ENCODE measurements at places on chromosomes 4 and X.

DNA sequence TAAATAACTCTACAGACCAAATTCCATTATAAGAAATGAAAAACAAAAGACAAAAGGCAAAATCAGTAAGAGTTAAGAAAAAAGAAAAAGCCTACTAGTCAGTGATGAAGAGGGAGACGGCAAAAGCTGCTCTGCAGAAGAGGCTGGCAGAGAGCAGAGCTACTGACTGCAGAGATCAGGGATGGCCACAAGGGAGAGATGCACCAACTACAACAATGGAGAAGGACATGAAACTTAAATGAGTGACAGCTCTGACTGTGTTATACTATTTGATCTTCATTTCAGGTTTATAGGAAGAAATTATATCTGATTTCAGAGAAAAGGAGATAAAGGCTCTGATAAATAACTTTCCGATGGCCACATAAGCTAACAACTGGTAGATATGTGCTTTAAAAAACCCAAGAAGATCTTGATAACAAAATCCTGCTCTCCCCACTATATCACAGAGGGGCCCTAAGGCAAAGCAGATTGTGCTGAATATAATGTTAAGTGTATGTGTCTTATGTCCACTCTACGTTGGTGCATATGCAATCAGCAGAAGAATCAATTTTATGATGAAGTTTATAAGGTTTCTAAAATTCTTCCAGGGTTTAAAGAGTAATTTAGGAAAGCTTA lies 58.4 kb upstream of the COX18 start:
- DNase-seq = peak; percentile 29

DNA sequence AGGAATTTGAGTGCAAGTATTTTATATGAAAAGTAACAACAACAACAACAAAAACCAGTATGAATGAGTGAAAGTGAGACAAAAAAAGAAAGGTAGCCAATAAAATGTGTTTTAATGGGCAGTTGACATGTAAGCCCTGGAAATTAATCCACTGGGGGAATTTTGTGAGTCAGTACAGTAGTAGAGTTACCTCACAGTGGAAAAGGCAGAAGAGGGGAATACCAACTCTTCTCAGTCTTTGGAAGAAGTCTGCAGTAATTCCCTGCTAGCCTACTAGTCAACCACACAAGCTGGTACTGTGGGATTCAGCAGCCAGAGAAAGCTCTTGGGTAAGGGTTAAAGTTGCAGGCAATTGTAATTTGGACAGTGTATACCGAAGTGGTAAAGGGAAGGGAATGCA lies 76.3 kb upstream of the IL15 start:
- DNase-seq = no peak

GRCh38 chrX:2401201-2401589 lies 99.6 kb downstream of the DHRSX start:
- no peak for DNase-seq

DNA sequence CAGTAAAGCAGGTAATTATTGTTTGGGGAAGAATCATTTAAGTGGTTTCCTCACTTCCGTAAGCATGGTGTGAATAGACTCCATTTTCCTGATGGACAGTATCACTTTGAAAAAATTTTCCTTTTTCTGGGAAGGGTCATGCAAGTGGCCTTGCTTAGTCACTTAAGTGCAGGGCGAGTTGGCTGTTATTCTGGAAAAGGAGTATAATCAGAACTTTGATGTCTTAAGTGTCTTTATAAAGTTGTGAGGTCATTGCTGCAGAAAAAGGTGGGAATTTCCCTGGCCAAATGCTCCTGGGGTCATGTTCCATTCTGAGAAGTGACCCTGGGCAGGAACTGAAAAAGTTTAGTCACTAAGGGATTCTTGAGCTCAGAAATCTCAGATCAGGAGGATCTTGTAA lies 146.1 kb upstream of the OTUD4 start:
- no peak for DNase-seq

DNA sequence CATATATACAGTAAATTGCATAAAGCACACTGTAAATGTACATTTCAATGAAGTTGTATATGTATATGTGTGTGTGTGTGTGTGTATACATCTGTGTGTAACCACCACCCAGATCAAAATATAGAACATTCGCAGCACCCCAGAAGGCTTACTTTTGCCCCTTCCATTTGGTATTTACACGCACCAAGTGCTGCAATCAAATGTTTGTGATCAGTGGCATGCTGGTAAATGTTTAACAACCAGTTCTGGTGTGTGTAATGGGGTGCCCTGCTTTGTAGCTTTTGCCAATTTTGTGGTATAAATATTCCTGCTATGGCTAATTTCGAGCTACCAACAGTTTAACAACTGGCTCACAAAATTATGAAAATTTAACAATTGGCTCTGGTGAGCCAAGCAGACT lies 101.3 kb downstream of the RTL5 start:
- no peak for DNase-seq

- no peak for DNase-seq
These were observed 37.6 kb upstream of the GYPB start for GRCh38 chr4:144056800-144057199.

DNA sequence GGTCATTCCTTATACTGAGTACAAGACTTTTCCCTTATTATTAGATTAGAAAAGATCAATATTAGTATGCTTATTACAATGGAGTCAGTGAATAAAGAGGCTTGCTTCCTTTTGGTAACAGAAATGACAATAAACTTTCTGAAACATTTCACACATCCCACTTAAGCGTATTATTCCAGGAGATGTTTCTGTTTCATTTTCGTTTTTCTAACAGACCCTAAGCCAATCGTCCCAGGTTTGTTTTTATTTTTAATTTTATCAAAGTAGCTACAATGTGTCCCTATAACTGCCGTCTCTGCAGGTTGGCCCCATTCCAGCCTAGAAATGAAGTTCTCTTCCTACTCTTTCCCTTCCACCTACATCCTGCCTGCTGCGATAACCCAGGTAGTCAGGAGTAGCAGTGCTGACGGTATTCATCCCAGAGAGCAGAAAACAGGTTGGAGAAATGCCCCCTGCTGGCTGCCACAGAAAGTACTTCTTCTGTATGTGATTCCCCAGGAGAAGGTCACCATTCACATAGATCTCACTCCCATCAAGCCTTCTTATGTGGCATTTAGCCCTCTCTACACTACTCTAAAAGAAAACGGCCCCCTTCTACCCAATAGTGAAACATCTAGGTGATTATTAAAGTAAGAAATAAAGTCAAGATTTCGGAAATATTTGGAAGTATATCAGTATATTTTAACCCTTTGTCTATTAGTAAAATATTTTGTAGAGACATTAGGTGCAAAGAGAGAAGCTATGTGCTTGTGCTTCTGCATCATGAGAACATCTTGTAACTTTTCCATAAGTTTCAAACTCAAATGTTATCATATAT lies 40.4 kb downstream of the ENPEP start:
- DNase-seq = peak; percentile 73

GRCh38 chr4:7516773-7517144 lies 82.0 kb upstream of the PSAPL1 start:
- no peak for DNase-seq

- DNase-seq = no peak
These were observed 43.1 kb downstream of the SRPX2 start for GRCh38 chrX:100687128-100687527.

DNA sequence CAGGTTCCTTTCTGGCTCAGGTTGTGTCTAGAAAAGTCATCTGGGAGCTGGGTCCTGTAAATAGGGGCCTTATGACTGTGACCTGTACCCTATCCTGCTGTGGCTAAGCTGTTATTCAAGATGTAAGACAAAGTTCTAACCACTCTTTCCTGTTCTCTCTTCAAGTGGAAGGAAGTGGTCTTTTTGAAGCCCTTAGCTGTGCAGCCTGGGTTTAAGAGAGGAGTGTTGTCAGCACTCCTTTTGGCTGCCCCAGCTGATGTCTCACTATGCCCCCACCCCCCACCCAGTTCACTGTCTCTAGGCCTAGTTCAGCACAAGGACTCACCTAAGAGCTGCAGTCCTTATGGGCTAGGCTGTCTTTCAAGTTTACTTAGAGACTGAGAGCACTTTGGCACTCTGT lies 1069.5 kb downstream of the FAM133A start:
- DNase-seq = no peak

- DNase-seq = no peak
These were observed 33.3 kb upstream of the FAM47C start for GRCh38 chrX:36974911-36975310.

GRCh38 chr4:173332963-173333657 lies 1.0 kb downstream of the HMGB2 start:
- no peak for DNase-seq

GRCh38 chr4:164428561-164428960 lies 325.4 kb upstream of the SMIM31 start:
- no peak for DNase-seq

GRCh38 chr4:158314756-158315487 lies 104.6 kb downstream of the TMEM144 start:
- no peak for DNase-seq

DNA sequence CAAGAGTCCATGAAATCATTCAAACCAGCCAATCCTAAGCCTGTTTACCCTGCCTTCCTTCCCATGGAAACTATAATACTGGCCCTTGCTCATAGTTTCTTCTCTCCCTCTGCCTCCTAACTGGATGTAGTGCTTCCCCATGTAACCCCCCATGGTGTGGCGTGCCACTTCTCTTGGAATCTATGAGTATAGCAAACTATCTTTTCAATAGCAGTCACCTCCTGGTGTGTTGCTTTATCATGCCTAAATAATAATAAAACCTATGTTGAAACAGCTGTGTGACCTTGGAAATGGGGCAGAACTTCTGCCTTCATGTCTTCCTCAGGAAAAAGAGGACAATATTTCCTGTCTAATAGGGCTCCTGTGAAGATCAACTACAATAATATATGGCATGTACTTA lies 234.8 kb upstream of the EDNRA start:
- no peak for DNase-seq

DNA sequence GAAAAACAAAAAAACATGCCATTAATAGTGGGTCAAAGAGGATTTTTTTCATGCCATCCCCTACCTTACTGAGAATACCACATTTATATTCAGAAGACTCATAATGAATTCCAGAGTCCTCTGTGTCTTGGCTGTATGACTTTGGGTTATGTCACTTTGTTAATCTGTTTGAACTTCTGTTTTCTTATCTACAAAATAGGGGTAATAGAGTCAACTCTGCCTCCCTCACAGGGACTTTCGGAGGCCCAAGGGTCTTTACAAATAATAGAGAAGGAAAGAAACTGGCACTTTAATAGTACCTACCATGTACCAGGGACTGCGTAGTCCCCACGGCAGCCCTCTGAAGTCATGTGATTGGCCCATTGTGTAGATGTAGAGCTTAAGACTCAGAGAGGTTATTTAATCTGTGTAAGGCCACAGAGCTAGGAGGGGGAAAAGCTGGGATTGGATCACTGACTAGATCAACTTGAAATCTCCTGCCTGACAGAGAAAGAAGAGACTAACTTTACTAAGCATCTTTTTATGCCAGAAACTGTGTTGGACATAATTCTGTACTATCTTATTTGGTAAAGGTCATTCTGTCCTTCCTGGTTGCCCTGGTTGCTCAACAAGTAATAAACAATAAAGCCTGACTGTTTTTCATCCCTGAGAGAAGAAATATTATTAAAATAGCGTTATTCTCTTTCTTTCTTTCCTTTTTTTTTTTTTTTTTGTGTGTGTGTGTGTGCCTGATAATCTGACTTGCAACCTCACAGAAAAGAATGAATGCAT lies 59.6 kb downstream of the NFKB1 start:
- DNase-seq = no peak

DNA sequence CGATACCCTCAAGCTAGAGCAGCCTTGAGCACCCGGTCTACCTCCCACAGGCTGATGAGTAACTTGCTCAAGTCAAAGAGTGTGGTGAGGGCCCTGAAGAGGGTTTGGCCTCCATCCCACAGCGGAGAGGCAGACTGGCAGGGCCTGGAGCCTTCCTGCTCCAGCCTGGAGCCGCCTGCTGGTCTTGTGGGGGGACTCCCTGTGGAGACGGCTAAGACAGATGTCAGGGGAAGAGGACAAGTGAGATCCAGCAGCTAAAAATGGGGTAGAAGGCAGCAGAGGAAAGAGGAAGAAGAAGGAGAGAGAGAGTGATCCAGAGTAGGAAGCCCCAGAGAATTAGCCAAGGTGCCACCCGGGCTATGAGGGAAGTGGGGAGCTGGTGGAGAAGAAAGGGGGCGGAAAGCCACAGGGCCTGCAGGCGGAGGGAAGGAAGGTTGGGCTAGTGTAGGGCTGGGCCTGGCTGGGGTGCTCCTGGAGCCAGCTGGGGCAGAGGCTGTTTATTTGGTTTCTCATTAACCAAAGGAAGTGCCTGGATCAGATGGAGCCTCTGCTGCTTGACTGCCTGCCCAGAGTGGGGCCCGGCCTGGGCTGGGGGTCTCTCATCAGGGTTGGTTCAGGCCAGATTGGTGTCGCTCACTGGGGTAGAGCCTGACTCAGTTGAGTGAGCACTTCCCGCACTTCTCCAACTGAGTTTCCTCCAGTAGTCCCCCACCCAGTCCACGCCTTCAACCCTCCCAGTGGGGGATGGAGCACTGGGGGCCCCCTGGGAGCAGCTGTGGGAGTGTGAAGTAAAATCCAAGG lies 14.2 kb downstream of the EFNB1 start:
- no peak for DNase-seq

- peak; percentile 30 for DNase-seq
These were observed 26.2 kb downstream of the LIN54 start for GRCh38 chr4:82984459-82984858.

DNA sequence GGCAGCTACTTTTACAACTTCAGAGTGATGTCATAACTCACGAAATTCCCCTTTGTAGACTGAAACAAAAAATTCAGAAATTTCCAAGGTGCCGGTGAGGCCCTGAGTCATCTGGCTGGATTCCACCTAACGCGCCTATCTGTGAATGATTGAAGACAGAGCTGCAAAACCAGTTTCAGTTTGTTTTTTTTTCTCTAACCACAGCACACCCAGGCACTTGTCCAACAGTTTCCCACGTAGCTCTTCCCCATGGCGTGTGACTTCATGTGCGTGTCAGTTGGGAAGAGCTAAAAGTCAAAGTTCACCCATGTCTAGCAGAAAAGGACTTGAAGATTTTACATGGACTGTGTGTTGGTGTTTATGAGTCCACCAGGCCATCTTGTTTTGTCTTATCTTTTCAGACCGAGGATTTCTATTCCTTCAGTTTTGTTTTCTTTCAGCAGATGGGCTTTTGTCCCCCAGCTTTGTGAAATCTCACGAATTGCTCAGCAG lies 16.4 kb downstream of the TCEANC start:
- DNase-seq = peak; percentile 7

- no peak for DNase-seq
These were observed 45.0 kb downstream of the CPLX1 start for GRCh38 chr4:780716-781492.

DNA sequence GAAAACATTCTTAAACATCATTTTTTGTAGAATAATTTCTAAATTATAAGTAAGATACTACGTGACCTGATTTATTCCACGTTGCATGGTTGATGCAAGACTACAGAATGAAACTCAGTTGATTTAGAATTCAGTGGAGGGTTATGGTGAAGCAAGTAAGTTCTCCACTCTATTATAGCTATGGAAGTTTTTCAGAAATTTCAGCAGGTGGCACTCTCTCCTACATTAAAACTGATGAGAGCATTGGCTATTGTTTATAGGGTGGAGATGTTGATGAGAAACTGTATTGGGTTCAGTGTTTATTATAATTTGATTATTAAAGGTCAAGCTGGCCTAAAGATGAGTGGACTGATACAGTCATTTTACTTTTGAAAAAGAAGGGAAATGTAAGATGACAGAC lies 88.0 kb downstream of the FNIP2 start:
- peak; percentile 38 for DNase-seq

Data from iPS-NIHi11 (cell line).